Esophagus muscularis mucosa (tissue), 4 donors: ENCODE measurements at places on chromosomes 11 and 22.

- no peak for DNase-seq
Measured at GRCh38 chr11:77051511-77051910, 15.3 kb upstream of the CAPN5 start.

- no peak for DNase-seq
Measured at GRCh38 chr22:36828815-36829214, 12.0 kb upstream of the PVALB start.

- DNase-seq, result no peak
Measured at GRCh38 chr11:76269247-76269646, 62.9 kb upstream of the WNT11 start.

GRCh38 chr11:77299528-77299993, 1.9 kb downstream of the GDPD4 start:
- DNase-seq, result no peak

DNA sequence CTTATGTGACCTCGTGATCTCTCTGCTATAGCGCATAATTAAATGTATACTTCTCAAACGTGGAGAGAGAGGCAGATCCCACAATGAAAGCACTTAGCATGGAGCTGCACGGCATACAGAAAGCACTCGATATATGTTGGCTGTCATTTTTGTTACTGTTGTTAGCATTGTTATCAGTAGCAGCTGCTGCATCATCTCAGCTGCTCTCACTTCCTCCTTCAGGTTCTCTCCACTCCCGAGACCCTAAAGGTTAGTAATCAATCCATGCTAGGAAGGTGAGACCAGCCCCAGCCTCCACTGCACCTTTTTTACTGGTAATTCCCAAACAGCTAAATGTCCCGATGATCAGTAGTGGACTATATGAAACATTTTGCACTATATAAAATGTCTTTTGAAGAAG, 13.4 kb upstream of the API5 start:
- no peak for DNase-seq

DNA sequence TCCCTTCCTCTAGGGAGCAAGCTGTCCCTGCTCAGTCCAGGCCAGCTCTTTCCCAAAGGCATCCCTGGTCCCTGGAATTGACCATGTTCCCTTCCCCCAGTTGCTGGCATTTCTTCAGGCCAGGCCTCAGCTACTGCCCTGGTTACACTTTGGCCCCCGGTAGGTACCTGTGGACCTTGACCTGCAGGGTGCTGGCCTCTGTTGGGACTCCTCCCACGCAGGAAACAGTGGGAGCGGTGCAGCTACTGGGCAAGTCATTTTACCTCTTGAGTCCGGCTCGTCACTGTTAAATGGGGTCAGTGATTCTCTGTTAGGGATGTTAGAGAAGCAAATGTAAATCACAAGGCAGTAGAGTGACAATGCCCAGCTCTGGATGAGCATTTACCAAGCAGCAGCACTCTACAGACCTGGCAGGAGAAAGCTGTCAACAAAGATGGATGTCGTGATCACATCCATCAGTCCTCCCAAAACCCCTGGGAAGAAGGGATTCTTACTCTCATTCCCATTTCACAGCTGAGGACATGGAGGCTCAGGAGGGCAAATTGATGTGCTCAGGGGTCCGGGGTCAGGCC, 16.9 kb downstream of the MYO7A start:
- no peak for DNase-seq

DNA sequence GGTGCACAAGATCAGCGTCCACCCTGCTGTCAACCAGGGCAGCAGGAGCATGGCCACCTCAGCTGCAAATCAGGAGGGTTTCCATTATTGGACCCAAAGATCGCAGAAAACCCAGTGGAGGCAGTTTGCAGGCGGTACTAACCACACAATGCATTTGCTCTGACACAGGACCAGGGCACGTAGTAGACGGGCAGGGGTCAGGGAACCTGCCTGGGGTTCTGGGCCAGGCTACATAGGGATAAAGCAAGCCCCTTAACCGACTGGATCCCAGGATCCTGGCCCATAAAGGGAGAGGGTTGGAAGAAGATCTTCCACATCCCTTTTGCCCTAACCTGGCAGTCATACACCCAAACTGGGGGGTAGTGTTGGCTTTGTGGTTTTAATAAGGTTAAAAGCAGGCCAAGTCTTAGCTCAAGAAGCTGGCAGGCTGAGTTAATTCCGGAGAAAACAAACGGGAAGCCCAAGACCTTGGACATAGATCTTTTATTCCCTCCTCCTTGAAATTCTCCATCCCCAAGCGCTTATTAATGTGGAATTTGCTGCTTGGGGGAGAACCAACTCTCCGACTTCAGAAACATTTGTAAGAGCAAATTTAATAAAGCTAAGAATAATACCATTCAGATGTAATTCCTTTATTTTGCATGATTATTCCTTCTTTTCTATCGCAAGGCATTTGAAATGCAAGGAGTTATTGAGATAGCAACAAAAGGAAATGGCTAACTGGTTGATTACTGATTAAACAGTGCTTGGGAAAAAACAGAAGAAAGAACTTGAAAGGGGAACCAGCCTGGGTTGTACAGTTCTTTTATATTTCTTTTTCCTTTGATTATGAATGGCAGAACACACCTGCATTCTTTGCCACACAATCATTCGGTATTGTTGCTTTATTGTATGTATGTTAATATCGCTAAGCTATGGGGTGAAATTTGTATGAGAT, 6.3 kb upstream of the ARHGAP8 start:
- no peak for DNase-seq

GRCh38 chr11:111066846-111067245, 178.7 kb upstream of the POU2AF2 start:
- DNase-seq, result no peak

DNA sequence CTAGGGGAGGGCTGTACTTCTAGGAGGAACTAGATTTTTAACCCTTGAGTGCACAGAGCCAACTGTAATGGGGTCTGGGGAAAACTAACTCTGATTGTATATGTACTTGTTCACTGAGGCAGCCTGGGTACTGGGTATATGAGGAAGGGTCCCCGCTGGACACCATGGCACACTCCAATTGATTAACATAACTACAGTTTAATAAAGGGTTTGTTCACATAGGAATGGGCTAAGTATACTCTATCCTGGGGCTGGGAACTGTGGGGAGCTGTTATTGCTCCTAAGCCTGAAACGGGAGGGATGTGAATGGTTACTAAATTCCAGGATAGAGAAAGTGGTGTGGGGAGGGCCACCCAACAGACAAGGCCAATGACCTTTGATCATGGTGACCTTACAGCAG, 67.6 kb downstream of the PARVA start:
- DNase-seq, result peak; percentile 90

GRCh38 chr11:118918686-118919280, 6.9 kb downstream of the BCL9L start:
- DNase-seq, result no peak

GRCh38 chr11:78825591-78826020, 250.9 kb upstream of the NARS2 start:
- no peak for DNase-seq

- no peak for DNase-seq
Measured at GRCh38 chr11:8775332-8775731, 92.7 kb downstream of the RPL27A start.

GRCh38 chr11:34749666-34750659, 129.1 kb downstream of the EHF start:
- DNase-seq, result peak; percentile 92

DNA sequence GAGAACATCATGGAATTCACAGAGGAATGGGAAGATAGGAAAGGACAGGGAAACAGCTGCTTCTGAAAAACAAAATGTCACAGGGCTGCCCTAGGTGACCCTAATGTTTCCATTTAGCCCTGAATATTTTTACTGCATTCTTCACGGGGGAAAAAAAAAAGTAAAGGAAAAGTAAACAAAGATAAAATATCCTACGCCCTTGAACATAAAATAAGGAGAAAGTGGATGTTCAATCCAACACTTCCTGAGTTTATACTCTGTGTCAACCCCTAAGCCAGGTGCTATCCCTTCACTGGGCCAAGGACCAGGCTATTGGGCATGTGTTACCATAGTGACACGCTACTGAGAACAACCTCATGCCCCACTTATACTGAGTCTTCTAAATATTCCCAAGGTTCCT, 84.7 kb downstream of the FAM76B start:
- DNase-seq, result no peak

DNA sequence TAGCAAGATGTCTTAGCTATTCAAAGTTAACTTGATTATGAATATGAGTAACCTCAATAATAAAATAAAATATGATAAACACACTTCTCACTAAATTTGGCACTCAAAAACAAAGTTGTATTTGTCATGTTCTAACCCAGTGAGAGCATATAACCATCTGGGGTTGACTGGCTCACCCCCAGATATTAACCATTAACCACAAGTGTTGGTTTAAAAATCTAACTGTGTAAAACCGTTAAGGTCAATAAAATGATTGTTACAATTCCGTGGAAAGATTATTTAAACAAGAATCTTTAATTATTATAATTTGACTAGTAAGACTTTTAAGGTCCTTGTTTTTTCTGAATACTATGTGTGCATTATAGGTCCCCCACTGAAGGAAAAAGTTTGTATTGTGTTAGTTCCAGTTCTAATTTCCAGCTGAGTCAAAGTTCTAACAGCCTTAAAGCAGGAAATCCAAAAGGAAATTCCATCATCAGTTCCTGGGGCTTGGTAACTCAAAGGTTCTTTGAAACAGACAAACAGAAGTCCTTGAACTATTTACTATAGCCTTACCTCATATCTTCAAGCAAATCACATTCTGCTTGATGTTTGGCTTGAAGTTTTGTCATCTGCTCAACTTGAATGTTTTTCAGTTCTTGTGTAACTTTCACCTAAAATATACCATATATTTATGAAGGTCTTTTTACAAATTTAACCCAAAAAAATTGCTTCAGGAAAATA, 2.5 kb downstream of the FCHSD2 start:
- no peak for DNase-seq
